H4 (cell line): ENCODE measurements at places on chromosomes 1 and 21. TPM values are rescaled to one million over a fixed set of nuclear protein-coding genes. Genes with fewer than 3 reads are reported as not detected.

DNA sequence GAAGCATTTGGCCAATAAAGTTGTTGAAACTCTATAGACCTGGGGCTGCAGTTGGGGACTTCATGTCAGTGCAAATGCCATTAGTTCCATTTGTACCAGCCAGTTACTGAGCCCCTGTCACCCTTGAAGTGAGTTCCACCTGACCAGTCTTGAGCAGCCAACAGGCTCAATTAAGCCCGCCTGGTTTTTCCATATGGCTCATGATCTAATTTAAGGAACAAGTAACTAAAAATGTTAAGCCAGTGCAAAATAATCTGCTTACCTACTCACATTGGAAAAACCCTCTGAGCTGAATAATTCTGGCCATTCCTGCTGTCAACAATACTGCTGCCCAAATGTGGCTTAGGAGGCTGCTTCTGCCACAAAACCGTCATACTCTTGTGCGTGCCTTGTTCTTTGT is 21.6 kb downstream of the NSUN4 start:
- DNase-seq = no peak

- DNase-seq = no peak
Observed at GRCh38 chr1:205772607-205773032, 2.7 kb downstream of the RAB29 start.

GRCh38 chr1:25168193-25169071 is 63.9 kb downstream of the SYF2 start:
- no peak for DNase-seq

DNA sequence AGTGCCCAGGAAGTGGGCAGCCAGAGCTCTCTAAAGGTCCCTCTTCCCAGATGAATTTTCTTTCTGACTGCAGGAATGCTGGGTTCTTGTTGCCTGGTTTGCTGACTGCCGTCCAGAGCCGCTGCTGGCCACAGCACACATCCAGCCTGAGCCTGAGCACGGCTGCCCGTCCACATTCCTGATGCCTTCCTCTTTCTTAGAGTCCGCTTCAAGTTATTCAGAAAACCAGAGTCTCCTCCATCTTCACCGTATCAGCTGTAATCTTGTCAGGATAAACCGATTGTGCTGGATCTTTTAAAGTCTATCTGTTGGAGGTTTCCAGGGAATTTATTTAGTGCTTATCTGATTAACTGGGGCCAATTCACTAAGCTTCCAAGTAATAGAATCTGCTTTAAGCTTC is 84.8 kb upstream of the BCAR3 start:
- DNase-seq = no peak

Gene TAS1R1
- total RNA-seq = not detected in 2 replicates

Gene NIBAN1
- 12.2 and 16.0 TPM in 2 replicates for total RNA-seq

- DNase-seq = peak; percentile 89
Observed at GRCh38 chr1:228830954-228831481, 95.7 kb downstream of the RHOU start.

GRCh38 chr1:59733443-59734141 is 81.2 kb upstream of the HOOK1 start:
- DNase-seq = no peak

DNA sequence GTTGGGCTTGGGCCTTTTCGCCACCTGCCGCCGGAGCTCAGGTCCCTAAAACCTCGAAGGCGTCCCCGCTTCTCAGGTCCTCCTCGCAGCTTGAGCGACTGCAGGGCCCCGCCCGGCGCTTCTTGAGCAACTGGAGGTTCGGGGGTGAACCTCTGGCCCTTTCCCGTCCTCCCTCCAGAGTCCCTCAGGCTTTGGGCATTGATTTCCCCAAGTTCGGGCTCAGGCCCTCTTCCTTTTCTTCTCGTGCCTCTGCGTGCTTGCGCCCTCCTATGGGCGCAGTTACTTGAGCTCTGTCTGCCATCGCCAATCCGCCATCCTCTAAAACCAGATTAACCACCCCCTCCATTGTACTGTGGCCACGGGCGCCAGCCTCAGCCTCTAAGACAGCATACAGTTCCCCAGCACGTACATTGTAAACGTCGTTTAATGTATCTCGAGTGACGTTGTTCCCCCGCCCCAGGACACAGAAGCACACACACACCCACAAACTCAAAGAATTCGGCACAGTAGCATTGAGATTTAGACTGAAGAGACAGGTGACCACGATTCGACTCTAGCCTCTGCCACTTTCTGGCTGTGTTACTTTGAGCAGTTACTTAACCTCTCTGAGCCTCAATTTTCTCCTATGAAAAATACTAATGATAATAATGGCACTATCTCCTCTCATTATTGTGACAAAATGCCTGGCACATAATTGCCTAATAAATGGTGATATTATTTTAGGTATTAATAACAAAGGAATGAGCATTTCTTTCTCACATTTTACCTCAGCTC is 22.6 kb downstream of the BTG2 start:
- peak; percentile 25 for DNase-seq

DNA sequence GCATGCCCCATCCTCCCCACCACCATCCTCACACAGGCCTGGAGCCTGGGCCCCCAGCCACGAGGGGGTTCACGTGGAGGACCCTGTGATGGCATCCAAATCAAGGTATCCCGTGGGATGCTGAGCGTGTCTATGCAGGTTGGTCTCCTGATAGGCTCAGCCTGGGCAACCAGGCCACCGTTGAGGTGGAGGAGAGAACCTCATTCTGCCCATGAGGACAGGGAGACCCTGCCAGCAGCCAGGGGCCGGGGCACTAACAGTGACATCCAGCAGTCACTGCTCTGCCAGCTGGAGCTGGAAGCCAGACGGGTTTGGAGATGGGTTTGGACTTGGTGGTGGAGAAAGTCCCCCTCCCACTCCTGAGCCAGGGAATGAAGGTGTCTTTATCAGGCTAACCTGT is 582.8 kb downstream of the MATN1 start:
- DNase-seq = no peak

- no peak for DNase-seq
Observed at GRCh38 chr1:47213230-47213963, 18.6 kb downstream of the TAL1 start.

DNA sequence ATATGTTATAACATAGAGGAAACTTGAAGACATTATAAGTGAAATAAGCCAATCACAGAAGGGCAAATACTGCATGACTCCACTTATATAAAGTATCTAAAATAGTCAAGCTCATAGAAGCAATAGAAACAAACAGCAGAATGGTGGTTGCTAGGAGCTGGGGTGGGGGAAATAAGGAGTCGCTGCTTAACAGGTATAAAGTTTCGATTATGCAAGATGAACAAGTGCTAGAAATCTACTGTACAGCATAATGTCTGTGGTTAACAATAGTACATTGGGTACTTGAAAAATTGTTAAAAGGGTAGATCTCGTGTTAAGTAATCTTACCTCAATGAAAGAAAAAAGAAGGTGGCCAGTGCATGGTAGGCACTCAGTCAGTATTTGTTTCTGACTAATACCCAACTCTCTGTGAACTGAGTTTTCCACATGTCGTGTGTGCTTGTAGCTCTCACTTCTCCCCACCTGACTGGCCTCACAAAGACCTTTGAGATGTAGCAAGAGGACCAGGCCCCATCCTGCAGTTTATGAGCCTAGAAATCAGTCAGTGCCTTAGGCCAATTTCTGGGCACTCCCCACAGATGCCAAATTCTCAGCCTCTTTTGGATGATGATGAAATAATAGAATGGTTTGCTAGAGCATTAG is 14.7 kb upstream of the SPRR5 start:
- DNase-seq = no peak

DNA sequence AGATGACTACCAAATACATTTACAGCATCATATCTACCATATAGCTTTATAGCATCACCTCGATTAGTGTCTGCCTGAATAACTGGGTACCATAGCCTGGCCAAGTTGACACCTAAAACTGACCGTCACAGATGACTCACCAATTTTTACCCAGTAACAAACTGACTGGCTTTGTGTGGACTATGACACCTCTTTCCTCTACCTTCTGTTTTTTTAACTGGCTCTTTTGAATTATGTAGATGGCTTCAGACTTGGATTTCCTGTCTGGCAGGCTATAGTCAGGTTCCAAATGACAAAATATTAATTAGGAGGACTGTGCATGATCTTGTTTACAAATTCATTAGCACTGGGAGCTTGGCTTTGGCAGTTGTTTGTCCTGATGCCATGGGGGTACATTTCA is 360.3 kb downstream of the TGFB2 start:
- no peak for DNase-seq

DNA sequence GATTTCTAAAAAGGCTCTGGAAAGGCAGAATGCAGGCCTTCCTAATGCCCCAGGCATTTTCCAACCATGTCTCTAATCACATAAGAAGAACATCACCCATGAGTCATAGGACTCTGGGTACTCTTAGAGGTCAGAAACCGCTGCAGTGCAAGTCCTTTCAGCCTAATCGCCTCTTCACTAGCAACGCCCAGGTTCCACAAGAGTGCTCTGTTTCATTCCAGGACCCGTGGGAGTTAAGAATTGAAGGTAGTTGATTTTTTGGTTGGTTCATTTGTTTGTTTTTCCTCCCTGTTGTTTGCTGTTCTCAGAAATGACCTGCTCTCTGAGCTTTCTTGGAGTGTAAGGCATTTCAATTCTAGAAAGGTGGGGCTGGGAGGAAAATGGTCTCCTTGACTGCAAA is 123.2 kb downstream of the NR5A2 start:
- peak; percentile 57 for DNase-seq

- DNase-seq = no peak
Observed at GRCh38 chr1:51218570-51218969, 17.5 kb upstream of the RNF11 start.

Gene GBP5
- total RNA-seq = 0.25 TPM in 1 of 2 replicates, not detected in the other
